Choroid plexus epithelial cell (primary cell): ENCODE measurements at places on chromosomes 7 and 10.
A peak's percentile ranks its signal among the peaks of the same experiment; 100 is the strongest.

DNA sequence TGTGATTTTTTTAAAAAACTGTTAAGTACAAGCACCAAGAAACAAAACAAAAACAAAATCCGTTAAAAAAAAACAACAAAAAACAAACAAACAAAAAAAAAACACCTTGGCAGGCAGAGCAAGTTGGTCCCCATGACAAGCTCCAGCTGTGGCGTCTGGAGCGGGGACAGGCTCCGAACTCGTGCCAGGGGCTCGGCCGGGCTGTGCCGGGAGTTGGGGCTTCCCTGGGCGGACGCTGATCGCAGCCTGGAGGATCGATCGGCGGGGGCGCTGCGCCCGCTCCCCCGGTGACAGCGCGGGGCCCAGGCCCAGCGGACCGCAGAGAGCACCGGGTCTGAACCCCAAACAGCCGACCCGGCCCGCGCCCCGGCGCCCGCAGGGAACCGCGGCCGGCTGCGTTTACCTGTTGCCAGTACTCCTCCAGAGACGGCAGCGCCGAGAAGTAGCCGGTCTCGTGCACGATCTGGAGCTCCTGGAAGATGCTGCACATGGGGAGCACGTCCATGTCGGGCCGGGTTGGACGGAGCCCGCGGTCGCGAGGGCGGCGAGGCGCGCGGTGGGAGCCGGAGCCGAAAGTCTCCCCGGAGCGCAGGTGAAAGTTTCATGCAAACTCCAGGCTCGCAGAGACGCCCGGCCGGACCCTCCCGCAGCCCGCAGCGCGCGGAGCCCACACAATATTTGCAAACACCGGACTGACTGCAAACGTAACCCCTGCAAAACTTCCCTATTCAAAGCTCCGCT, at the start of gene KLF6:
Gene KLF6 (minus strand): TSS at position 700 of the 741 bp plus-strand sequence. CDS start 195 bp downstream, at position 505.
- peak; percentile 56 for DNase-seq

GRCh38 chr10:33871061-33871956, 536.8 kb upstream of the NRP1 start:
- DNase-seq, result no peak

DNA sequence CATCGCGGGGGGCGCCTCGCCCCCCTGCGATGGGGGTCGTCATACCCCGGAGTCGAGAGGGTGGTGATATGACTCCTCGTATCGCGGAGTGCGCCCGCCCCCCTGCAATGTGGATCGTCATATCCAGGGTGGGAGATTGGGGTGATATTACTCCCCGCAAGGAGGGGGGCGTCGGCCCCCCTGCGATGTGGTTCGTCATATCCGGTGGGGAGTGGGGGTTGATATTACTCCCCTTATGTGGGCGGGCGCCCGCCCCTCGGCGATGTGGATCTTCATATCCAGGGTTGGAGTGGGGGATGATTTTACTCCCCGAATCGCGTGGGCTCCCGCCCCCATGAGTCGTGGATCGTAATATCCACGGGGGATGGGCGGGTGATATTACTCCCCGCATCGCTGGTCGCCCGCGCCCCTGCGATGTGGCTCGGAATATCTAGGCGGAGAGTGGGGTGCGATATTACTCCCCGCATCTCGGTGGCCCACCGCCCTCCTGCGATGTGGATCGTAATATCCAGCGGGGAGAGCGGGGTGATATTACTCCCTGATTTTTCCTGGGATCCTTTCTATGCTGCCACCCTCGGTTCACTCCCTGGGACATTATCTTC, 36.9 kb downstream of the MEIG1 start:
- DNase-seq, result no peak

DNA sequence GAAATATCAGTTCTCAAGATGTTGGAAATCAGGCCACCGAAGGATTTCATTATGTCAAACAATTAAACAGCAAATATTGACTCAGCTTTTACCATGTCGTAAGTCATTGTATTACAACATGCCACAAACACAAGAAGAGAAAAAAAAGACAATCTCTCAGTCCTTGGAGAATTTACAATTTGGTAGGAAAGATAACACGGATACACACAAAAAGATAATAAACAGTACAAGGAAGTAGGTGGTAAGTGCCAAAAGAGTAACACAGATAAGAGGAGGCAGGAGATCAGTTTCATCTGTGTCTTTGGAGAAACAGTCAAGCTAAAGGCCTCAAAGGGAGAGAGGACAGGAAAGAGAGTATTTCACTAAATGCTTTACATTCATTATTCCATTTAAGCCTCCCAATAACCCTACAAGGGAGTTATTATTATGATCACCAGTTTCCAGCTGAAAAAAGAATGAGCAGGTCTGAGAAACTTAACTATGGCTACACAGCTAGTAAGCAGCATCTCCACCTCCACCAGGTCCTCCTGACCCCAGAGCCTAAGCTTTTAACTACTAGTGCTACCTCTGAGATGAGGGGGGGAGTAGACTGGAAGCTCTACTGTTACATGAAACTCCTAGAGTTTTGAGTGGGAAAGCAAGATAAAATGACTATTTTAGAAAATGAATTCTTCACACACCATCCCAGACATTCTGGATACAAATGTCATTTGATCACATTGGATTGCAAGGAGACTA, 13.9 kb upstream of the DNAJC1 start:
- peak; percentile 29 for DNase-seq

- DNase-seq, result no peak
These were observed 487.4 kb upstream of the CELF2 start for GRCh38 chr10:10530313-10530712.

DNA sequence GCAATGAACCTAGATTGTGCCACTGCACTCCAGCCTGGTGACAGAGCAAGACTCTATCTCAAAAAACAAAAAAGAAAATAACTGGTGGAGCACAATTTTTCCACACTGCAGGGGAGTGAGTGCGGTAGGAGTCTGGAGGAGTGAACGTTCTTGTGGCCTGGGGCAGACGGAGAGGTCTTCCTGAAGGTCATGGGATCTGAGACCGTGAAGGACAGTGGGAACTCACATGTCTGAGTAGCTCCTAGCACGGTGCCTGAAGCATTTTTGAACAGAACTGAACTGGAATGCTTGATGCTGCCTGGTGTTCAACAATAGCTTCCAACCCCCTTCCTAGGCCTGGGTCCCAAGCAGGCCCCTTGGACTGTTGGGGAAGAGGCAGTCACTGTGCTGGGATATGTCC, 84.3 kb upstream of the PODXL start:
- DNase-seq, result peak; percentile 58

DNA sequence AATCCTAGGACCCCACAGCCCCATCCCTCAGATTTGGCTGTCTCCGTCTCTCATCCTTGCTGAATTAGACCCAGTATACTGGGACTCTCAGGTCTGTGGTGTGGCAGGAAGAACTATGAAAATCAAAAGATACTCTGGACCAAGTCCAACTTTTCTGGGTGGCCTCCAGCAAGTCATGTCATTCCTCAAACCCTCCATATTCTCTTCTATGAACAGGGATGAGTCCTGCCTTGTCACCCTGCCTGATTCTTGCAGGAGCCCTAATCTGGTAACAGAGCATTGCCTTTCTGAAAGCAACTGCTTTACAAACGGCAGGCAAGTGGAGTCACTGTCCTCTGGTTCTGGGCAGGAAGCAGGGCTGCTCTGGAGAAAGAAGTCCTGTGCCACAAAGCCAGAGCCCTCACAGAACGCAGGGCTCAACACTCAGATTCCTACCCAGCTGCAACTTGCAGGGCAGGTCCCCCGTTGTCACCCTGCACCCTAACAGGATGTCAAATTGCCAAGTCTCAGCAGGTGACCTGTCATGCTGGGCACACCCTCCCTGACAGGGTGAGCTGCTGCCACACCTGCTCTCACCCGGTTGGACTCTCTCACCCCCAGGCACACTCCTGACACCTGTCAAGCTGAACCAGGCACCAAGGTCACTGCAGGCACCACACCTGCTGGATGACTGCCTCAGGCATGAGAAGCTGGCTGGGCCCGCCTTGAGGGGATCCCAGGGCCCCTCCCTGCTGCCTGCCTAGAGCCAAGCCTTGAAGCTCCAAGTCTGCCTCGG, 227.7 kb downstream of the KCNMA1 start:
- DNase-seq, result no peak

DNA sequence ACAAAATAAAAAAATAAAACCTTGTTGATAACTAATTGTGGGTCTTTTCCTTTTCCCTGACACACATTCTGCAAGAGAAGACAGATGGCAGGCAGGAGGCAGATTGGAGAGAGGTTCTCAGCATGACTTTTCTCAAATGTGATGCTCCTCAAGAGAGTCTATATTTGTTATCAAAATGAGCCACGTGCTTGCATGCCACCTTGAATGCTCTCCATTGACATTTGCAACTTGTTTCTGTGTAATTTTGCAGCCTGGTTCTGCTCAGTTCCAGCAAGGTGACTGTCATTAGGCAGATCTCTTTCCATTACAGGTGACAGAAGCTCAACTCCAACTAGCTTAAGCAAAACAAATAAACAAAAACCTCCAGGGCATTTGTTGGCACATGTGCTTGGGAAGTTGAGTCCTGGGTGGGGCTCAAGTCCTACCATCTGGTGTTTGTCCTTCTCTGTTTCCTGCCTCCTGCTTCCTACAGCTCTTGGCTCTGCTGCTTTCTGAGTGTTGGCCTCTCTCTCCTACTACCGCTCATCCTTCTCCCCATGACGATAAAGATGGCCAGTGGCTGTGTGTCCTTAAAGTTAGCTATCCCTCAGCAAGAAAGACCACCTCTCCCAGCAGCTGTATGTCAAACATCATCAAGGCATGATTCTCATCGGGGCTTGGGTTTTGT, 56.7 kb downstream of the GRK5 start:
- DNase-seq, result no peak

GRCh38 chr7:151803841-151804240, 73.1 kb downstream of the PRKAG2 start:
- no peak for DNase-seq

DNA sequence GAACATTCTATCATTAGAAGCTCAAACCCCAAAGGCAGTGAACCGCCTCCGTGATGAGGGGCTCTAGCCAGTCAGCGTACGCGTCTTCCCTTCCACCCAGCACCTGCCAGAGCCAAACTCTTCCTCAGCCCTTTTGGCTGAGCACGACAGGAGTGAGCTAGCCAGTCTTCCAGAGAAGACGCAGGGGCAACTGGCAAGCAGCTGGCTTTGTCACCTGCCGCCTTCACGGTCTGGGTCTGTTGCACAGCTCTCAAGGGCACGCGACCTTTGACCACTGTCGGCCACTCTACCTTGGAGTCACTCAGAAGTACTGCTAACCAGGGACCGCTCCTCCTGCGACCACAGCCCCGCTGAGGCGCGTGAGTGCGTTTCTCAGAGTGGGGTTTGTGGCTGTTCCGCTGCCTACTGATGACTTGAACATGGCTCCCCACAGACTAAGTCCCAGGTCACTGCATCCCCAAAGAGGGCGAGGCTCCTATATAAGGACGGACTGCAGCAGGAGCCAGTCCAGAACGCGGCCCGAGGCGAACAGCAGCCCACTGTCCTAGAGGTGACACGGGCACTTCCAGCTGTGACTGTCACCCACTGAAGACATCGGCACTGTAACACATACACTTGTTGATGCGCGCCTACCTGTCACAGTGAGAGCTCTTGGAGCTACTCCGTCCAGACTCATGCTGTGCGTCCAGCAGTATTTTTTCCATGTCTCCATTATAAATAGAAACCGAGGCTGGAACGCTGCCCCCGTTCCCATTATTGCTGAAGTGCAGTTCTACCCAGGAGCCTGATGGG, 8.4 kb downstream of the BNIP3 start:
- no peak for DNase-seq

- DNase-seq, result no peak
These were observed 4.8 kb downstream of the PTF1A start for GRCh38 chr10:23196915-23197314.

GRCh38 chr7:18685971-18686370, 190.4 kb downstream of the HDAC9 start:
- DNase-seq, result peak; percentile 21

- peak; percentile 72 for DNase-seq
These were observed 11.1 kb downstream of the MCU start for GRCh38 chr10:72702868-72703581.

DNA sequence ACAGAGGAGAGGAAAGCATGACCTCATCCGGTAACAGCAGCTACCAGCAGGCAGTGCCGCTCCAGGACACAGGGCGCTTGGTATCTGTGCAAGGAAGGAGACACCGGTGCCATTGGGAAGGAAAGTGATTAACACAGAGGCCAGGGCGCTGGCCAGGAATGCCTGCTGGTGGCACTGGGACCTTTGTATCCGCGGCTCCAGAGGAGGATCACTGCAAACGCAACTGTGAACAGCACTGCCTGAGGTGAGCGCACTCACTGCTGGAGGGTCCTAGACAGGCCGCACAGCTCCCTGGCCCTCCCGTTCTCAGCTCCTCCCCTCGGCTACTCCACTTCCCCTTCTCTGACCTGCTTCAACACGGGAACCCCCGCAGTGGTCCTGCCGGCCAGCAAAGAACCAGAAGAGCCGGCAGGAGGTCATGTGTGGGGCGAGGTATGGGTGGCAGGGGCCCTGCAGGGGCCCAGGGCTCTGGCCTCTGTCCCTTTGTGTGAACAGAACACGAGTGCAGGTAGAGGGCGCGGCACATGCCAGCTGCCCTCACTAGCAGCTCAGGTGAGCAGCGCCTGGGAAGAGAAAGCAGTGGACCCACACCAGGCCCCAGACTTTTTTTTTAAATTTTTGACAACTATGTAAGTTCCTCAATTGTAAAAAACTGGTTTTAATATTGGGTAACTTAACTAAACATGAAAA, 107.6 kb downstream of the VIPR2 start:
- no peak for DNase-seq

- no peak for DNase-seq
These were observed 497.3 kb downstream of the INHBA start for GRCh38 chr7:41205600-41205999.

DNA sequence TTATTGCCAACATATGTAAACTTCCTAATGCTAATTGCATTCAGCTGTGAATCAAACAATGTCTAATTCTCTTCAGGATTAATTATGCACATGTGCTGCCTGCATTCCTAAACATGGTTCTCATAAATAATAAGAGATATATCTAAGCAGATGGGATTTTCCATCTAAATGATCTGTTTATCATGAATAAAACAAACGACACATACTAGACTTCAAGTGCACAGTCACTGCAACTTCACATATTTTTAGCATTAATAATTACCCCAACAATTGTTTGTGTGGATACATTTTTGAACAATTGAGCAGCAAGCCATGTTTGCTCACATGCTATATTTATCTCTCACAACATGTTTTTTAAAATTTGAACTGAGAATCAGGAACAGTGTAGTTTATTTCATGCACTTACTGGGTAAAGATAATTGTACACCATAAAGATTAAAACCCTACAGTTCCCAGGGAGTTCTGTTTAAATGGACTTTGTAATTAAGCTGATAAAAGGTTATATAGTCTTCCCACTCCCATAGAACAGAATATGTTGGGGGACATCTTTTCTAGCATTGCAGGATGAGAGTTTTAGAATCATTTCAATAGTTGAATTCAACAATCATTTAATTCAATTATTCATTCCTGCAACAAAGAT, 378.5 kb downstream of the MDFIC start:
- peak; percentile 20 for DNase-seq

- no peak for DNase-seq
These were observed 4.7 kb upstream of the PFKP start for GRCh38 chr10:3062502-3063186.

DNA sequence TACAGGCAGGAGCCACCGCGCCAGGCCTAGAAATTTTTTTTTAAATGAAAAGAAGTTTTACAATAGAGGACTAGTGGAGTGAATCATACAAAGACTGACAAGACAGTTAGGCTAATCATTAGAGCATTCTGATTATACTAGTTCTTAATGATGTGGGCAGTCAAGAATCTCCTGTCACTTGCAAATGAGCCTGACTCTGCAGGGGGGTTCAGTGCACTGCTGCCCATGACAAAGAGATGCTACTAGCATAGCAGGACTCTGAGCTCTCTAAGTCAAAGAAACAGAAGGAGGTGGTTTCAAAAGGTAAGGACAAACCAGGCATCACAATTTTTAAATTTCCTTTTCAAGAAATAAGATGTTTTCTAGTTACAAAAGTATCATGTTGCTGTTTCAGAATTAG, 59.0 kb downstream of the CCDC6 start:
- DNase-seq, result no peak

GRCh38 chr7:132575419-132575981, 770 bp downstream of the PLXNA4 start:
- peak; percentile 48 for DNase-seq
